ENCODE measurements at places on chromosomes 5 and 9. TPM values are rescaled to one million over a fixed set of nuclear protein-coding genes. Genes with fewer than 3 reads are reported as not detected.

- no peak for DNase-seq
Observed at GRCh38 chr5:109907731-109908130, 218.0 kb downstream of the MAN2A1 start.

- no peak for DNase-seq
Observed at GRCh38 chr9:124297915-124298645, 40.3 kb downstream of the NEK6 start.

- no peak for DNase-seq
Observed at GRCh38 chr5:117829646-117830045, 1158.7 kb downstream of the DTWD2 start.

DNA sequence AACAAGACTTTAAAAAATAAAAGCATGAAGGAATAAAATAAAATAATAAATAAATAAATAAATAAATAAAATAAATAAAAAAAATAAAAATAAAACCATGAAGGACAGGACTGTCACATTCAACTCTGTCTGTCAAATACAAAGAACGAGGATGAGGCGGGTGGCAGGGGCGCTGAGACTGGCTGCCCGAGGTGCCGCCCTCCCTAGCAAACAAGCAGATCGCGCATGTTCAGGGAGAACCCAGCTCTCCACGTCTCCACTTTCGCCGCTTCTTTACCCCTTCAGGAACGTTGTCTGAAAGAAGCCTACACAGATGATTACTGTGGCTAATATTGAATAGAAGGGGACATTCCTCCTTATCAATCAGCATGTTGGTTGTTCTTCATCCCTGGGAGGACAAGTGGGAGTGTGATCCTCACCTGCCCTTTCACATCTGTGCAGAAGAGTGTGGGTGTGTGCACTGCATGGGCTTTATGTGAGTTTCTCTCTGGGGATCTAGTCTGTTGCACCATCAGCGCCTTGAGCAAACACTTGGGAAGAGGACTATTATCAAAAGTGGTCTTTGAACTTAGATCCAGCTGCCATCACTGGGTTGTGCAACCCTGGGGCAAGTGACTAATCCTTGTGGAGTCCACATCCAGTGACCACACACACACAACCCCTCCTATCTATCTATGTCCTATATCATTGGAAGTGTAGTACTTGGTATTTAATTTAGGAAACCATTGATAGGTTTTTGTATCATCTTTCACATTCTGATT, 399.2 kb downstream of the IRX2 start:
- no peak for DNase-seq

- DNase-seq = no peak
Observed at GRCh38 chr5:1670351-1670750, 129.3 kb downstream of the MRPL36 start.

- DNase-seq = no peak
Observed at GRCh38 chr9:37626708-37627292, 24.0 kb upstream of the FRMPD1 start.

- no peak for DNase-seq
Observed at GRCh38 chr5:143133721-143134120, 269.8 kb downstream of the NR3C1 start.

Gene NUTM2F
- total RNA-seq = not detected

Measured in mesenteric fat pad (tissue), 1 donor.